ENCODE measurements at places on chromosomes 11 and 22.

- DNase-seq, result no peak
Measured at GRCh38 chr11:19187833-19188258, 13.9 kb downstream of the CSRP3 start.

GRCh38 chr11:114192841-114193389 lies 103.3 kb upstream of the NNMT start:
- DNase-seq, result no peak

- DNase-seq, result no peak
Measured at GRCh38 chr11:132444911-132445310, 1074.5 kb downstream of the NTM start.

- DNase-seq, result no peak
Measured at GRCh38 chr11:133173810-133174412, 358.4 kb downstream of the OPCML start.

- DNase-seq, result no peak
Measured at GRCh38 chr22:50376085-50376651, 33.0 kb downstream of the PPP6R2 start.

DNA sequence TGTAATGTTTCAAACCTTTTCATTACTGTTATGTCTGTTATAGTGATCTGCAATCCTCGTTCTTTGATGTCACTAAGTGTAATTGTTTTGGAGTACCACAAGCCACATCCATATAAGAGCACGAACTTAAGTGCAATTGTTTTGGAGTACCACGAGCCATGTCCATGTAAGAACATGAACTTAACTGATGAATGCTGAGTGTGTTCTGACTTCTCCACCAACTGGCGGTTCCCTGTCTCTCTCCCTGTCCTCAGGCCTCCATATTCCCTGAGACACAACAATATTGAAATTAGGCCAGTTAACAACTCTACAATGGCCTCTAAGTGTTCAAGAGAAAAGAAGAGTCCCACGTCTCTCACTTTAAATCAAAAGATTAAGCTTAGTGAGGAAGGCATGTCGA lies 23.5 kb downstream of the TESMIN start:
- no peak for DNase-seq

Measured in ELR (cell line).